GM06990 (cell line): ENCODE measurements at places on chromosomes 2 and 18.

DNA sequence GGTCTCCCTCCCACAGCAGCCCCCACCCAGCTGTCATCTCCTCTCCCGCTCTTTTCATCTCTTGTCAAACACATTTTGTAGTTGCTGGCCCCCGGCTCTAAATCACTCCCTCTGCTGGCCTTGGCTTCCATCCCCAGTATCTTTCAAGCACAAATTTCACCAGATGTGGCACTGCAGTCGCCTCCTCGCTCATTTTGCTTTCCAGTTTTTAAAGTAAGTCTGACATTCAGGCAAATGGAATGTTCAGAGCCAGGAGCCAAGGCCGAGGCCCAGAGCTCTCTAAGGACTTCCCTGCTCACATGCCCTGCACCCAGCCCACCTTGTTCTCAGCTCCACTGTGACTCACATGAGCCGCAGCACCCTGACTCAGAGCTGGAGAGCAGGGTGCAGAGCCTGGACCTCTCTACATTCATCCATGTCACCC, 158.4 kb downstream of the GALNT14 start:
- no peak for DNase-seq

DNA sequence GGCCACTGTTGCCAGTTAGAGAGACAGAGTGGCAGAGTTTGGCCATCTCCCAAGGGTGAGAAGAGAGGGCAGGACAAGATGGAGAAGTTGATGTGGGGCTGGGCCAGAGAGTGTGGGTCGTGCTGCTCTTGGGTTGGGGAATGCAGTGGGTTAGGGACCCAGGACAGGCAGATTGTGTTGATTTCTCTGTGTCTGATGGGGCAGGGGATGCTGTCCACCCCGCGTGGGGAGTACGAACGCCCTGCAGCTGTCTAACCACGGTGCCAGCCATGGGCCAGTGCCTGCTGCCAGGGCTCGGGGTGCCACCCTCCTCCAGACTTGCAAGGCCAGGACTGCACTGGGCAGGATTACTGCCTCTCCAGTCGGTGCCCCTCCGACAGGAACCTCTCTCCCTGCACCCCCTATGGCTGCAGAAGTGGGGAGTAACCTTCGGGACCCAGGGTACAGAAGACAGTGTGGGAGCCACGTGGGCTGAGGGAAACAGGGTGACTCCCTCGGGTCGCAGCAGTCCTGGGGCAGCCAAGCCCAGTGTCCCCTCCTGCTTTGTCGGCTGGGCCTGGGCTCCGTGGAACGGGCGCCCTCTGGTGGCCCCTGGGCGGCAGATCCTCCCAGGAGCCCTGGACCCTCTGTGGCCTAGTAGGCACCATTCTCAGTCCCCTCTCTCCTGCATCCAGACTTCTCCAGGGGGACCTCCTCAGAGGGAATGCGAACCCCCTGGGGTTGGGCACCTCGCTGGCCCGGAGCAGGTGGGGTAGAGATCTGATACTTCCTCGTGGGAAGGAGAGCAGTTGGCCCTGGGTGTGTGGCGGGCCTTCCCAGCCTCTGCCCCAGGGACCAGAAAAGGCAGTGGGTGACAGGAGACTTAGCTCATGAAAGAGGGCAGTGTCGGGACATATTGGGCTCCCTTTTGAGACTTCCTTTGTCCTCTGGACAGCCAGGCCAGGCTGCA, 2.7 kb downstream of the GPC1 start:
- peak; percentile 56 for DNase-seq

GRCh38 chr2:58911877-58912276, 670.8 kb upstream of the FANCL start:
- no peak for DNase-seq

GRCh38 chr18:47274961-47275360, 23.5 kb upstream of the SKOR2 start:
- DNase-seq = no peak

- DNase-seq = no peak
Observed at GRCh38 chr2:102137138-102137537, 5.4 kb upstream of the IL1R1 start.

- DNase-seq = no peak
Observed at GRCh38 chr2:238023608-238024007, 37.2 kb upstream of the SCLY start.

DNA sequence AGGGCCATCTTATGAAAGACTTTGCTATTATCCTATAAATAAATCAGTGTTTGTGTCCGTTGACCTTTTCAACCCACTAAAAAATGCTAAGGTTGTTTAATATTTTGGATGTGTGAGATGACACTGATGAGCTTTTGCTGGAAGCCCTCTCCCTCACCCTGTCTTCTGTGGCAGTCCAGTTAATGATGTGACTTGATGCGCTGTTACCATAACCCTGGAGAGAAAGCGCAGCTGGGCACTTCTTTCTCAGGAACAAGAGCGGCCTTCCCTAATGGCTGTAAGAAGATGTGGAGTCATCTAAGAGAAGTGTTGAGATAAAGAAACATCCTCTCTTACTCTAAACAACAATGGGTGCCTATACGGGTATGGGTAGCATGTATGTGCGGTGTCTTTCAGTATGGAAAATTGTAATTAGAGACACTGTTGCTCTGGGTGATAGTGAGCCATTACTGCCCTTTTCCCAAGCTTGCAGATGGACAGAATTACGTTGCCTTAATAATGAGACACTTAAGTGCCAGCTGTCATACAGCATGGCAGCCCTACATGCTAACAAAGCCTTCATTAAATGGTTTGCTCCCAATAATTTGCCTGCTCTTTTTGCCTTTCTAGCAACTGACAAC, 165.6 kb upstream of the NABP1 start:
- no peak for DNase-seq

DNA sequence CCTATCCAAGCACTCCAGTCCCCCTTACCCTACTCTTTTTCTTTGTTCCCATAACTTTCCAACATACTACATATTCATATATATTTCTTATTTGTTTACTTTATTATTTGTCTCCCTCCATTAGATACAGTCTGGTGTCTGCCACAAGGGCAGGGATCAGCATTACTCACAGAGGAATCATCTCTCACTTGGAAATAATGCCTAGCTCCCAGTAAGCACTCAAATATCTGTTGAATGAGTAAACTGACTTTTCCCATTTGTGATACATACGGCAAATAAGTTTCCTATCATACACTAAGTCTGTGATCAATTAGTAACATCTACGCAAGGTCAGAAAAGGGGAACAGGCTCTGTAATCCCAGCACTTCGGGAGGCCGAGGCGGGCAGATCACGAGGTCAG, 18.7 kb downstream of the C1D start:
- no peak for DNase-seq

DNA sequence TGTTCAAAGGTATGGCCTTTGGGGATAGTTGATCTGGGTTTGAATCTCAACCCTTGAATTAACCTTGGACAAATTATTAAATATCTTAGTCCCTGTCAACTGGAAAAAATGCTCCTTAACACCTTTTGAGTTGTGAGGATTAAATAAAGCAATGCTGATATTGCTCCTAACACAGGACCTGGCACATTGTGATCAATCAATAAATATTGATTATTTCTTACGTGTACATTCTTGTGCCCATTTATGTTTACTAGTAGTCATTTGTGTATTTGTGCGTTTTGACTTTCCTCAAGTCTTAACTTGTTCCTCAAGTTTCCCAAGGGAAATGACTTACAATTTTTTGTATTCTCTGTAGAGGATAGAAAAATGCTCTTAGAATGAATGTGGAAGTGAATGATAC, 19.6 kb upstream of the FIGN start:
- no peak for DNase-seq

- no peak for DNase-seq
Observed at GRCh38 chr2:130380096-130380934, 24.5 kb downstream of the PTPN18 start.

DNA sequence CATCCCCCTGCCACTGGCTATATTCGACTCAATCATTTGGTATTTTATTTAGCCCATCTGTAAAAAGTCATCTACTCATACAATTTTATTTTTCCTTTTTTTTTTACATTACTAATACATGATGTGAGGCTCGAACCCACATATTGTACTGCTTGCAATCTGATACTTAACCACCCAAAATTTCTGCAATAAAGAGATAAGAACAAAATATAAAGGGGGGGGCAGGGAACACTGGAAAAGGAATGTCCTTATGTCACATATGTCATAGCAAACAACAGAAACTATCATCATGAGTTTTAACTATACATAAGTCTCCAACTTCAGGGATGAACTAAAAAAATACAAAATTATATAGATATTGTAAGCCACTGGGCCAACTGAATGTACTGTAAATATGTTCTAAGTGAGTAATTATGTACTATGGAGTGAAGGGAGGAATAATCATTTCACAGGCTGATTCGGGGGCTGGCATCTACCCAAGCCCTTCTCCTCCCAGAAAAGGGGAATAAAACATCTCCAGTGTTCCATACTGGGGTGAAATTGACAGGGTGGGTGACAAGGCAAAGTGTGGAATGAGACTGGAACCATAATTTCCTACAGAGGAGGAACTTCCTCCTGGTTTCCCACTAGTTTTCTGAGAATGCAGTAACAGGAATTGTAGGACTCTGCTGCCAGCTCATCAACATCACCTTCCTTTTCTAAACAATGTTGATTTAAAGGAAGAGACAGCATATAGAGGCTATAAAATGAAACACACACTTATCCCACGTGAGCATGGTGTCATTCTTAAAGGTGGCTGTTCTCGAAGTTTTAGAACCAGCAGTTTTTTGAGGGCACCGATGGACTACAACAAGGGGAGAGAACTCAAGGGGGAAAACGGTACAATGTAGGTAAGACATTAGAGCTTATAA, 79.5 kb downstream of the FARSB start:
- DNase-seq = no peak

DNA sequence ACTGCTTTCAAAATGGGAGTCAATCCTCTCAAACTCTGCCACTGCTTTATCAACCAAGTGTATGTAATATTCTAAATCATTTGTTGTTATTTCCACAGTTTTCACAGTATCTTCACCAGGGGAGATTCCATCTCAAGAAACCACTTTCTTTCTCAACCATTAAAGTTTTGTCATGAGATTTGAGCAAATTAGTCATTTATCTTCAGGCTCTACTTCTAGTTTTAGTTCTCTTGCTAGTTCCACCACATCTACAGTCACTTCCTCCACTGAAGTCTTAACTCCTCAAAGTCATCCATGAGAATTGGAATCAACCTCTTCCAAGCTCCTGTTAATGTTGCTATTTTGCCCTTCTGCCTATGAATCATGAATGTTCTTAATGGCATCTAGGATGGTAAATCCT, 545.8 kb downstream of the ARHGAP15 start:
- DNase-seq = no peak

- no peak for DNase-seq
Observed at GRCh38 chr2:40364151-40364874, 87.6 kb downstream of the SLC8A1 start.

DNA sequence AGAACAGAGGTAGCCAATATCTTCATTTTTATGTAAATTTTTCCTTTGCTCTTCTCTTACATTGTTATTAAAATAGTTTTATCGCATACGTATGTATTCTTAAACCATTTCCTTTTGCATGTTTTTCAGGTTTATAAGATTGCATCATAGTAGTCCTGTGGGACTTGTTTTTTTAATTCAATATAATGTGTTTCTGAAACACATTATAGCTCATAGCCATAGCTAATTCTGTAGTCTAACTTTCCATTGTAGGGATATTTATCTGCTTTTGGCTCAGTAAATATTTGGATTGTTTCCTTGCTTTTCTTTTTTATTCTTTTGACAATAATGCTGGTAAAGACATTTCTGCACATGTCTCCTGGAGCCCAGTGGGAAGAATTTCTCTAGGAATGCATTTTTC, 484.3 kb downstream of the PTPRM start:
- no peak for DNase-seq

DNA sequence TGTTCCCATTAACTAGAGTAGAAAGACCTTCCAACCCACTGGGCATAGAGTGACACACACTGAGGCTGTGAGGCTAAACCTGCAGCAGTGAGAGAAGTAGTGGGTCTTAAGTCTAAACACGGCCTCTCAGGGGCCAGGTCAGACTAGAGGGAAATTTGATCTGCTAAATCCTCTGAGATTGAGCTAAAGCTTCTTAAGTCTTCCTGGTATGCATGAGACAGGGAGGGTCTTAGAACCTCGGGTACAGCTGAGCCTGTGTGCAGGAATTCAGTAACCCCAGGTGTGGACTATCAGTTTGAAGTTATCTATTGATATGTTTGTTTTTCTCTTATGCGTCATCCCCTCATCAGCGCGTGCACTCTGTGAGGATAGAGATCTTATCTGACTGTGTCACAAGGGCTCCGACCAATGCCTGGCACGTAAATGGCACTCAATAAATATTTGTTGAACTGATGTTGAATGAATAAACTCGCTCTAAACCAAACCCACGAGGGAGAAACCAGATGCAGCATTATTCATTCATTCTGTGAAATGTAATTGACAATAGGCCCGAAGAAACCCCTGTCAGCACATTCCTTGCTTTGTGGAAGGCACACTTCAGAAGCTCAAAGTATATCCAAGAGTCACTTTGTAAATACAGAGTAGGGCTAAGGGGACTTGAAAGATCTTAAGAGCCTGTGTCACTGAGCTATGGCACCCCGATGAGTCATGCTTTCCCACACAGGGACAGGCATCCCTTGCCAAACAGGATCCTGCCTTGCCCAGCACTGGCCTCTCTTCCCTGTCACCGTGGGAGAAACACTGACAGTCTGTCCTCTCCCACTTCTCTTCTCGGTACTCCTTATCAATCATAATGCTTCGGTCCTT, 21.7 kb upstream of the RAB10 start:
- no peak for DNase-seq
